ENCODE measurements at places on chromosomes 5 and 9. TPM values are rescaled to one million over a fixed set of nuclear protein-coding genes. Genes with fewer than 3 reads are reported as not detected.
A peak's percentile ranks its signal among the peaks of the same experiment; 100 is the strongest.

DNA sequence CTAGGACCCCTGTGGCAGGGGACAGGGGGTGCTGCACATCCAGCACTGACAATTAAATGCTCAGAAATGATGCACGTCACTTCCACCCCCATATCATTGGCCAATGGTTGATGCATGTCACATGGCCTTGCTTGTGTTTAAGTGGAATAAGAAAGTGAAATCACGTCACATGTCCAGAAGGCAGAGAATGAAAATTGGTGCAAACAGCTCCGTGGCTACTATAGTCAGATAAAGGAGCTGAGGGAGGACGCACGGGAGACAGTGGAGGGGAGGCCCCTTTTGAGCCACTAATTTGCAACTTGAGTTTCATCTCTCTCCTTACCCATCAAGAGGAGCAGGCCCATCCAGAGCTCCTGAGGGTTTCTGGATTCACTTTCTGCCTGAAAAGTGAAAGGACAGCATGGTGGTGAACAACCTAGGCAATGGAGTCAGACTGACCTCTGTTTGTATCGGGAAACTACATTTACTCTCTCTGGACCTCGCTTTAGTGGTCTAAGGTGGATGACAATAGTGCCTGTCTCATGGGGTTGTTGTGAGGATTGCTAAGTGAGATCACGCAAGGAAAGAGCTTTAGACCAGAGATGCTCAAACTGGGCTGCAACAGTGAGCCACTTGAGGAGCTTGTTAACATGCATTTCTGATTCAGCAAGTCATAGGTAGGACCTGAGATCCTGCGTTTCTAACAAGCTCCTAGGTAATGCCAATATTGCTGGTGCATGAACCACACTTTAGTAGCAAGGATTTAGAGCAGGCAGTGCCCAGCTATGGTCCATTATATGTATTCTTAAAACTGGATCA is 133.9 kb upstream of the ADRA1B start:
- no peak for DNase-seq

GRCh38 chr5:148509893-148510292 is 126.1 kb downstream of the FBXO38 start:
- DNase-seq, result no peak

- no peak for DNase-seq
These were observed 648.5 kb downstream of the BNC2 start for GRCh38 chr9:16221822-16222547.

- DNase-seq, result no peak
These were observed 12.2 kb downstream of the ZNF618 start for GRCh38 chr9:113888336-113888735.

DNA sequence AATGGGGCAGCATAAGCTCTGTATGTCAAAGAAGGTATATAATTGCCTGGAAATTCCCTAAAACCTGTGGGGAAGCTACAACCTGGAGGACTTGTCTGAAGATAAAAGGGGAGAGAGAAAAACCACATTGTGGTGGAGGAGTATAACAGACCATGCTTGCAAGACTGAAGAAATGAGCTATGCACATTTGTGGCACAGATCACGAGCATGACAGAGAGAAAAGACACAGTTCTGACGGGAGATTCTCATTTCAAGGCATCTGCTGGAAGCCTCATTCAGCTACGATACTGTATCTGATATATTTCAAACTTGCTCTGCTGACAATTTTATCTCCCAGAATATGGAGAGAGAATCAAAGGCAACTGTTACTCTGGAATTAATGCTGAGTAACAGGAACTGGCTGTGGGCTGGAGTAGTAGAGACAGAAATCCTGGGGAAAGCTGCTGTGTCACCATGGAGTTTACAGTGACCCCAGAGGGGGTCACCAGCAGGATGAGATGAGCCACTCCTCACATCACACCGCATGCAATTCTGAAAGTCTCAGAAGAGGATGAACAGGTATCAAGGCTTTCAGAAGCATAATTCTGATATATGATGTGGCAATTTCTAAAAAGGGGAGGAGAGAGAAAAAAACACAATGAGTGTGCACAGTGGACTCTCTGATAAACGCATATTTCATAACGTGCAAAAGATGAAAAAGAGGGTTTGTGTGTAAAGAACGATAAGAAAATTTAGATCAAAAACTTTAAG is 528.8 kb downstream of the IRX1 start:
- DNase-seq, result no peak

DNA sequence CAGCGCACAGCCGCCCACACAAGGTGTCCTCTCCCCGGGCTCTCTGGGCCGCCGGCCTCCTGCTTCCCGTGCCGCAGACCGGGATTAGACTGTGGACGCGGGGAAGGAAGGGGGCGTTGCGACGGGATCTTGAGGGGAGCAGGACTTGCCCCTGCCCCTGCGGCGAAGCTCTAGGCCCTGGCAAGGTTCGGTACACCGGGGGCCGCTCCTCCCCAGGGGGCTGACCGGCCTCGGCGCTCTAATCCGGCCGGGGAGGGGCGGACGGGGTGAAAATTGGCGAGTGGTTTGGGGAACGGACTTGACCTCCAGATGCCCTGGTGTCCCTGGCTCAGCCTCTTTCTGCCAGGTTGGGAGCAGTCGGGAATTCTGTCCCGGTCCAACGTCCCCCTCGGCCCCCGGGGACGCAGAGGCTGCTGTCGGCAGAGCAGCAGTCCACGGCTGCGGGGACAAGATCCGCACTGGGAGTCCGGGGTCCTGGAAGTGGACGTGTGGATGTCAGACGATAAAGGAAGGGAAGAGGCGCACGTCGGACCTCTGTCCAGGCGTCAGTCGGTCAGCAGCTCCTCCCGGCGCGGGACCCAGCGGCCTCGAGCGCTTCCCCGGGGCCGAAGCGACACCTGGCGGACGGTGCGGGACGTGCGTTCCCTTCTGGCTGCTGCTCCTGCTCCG is 1.9 kb upstream of the CNTFR start:
- peak; percentile 70 for DNase-seq

- DNase-seq, result no peak
These were observed 2.4 kb downstream of the SMIM15 start for GRCh38 chr5:61159836-61160235.

DNA sequence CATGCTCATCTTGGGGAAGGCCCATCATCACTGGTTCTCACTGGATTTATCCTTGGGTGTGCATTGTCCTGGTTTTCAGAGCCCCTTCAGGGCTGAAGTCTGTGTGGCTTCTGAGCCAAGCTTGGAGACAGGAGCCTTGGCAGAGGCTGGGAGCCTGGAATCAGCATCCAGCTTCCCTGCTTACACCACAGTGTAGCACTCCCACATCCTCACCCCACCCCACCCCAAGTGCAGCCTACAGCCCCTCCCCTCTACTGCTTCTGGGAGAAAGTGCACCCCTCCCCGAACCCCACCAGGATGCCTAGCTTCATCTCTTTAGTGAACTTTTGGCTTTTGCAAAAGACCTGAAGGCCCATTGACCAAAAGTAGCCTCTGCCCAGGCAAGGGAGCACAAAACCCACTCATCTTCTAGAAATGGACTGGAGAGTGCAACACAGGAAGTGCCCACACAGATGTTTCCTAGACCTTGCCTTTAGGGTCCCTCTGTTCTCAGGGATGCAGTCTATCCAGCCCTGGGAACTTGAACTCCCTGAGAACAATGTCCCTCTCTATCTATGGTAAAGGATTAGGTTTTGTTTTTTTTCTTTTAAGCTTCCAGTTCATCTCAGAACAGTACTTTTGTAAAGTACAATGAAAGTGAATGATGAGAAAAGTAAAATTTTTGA is 189.7 kb downstream of the PALM2AKAP2 start:
- DNase-seq, result no peak

DNA sequence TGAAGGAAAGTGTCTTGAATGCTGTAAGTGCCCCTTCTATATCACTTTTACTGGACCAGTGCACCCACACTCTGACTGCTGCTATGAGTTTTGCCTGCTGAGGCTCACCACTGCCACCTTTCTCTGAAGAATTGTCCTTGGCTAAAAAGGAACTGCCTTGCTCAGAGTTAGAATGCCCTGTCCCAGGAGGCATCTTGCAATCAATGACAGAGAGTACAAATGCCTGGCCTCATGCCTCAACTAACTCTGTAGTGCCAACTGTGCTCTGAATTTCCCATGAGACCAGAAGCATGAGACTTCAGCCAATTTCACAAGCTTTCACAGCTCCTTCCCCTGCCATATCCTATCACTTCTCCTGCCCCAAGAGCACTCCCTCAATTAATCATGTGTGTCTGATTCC is 569.7 kb downstream of the ZNF608 start:
- DNase-seq, result peak; percentile 10

GRCh38 chr9:134204991-134205578 is 40.7 kb upstream of the RNU6ATAC start:
- DNase-seq, result no peak

GRCh38 chr9:135476561-135477355 is 2.8 kb upstream of the PPP1R26 start:
- DNase-seq, result no peak

DNA sequence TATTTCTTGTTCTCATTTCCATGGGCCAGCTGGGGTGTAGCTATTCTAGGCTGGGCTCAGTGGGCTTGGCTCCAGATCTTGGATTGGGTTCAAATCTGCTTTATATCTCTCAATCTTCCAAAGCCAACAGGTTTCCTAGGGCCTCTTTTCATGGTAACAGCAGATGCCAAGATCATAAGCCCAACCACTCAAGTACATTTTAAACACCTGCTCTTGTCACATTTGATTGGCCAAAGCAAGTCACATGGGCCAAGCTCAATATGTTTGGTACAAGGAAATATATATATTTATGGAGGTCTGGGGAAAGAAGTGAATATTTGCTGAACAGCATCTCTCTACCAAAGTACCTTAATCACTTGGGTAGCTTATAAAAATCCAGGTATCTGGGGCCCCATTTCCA is 49.5 kb downstream of the MRRF start:
- DNase-seq, result no peak

- no peak for DNase-seq
These were observed 754.7 kb downstream of the DTWD2 start for GRCh38 chr5:118233606-118234005.

DNA sequence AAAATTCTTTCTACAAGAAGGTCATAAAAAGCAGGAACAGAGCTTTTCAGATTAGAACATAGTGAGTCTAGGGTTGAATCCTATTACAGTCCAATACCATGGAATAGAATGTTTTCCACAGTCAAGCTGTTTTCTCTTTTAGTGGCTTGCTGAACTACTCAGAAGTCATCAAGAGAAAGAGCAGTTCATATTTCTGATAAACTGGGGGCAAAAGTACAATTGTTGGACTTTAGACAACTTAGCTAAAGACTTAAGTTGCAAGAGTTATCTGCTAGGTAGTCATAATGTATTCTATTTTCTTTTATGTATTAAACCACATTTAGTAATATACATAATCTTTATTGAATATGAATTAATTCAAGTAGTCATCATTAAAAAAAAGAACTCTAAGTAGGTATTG is 233.1 kb upstream of the GRIA1 start:
- DNase-seq, result no peak

GRCh38 chr9:123923377-123923776 is 6.5 kb downstream of the DENND1A start:
- DNase-seq, result no peak

DNA sequence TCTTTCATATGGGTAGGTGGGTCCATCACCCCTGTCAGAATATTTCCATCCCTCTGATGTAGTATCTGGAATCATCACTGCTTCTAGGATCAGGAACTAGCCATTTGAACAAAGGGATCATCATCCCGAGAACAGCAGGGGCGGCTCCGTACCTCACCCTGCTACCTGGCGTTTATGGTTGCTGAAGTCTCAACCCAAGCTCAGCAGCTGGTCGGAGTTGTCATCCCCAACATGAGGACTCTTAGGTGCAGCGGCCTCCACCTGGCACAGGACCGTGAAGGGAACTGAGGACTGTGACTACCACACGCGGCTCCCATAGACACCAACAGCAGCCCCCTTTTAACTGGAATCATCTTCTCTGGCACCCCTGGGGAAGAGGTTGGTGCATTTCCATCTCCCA is 35.1 kb downstream of the ROR2 start:
- DNase-seq, result no peak

DNA sequence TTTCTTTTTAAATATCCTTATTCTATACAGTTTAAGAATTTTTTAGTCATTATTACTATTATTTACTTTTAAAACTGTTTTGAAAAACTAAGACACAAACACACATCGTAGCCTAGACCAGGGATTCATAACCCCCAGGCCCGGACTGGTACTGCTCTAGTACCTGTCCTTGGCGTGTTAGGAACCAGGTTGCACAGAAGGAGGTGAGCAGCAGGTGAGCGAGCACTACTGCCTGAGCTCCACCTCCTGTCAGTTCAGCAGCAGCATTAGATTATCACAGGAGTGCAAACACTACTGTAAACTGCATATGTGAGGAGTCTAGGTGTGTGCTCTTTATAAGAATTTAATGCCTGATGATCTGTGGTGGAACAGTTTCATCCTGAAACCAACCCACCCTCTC is 357.0 kb downstream of the PTPRD start:
- DNase-seq, result no peak

GRCh38 chr9:112917047-112917986 is 26.6 kb upstream of the SLC46A2 start:
- DNase-seq, result no peak

DNA sequence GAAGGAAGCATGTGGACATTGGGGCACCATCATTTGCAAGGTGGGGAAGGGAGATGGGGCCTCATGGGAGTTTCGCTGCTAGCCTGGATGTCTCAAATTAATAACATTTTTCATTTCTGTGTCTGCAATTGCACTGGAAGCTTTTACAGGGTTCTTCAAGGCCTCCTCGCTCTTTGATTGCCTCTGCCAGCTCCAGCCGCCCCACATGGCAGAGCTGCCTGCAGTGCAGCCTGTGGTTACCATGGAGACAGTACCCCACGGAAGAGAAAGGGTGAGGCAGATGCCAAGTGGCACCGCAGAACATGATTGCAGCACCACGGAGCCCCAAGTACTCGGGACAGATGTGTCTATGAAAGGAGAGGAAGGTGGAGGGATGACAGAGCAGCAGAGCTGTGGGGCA is 25.4 kb downstream of the CTNND2 start:
- no peak for DNase-seq

DNA sequence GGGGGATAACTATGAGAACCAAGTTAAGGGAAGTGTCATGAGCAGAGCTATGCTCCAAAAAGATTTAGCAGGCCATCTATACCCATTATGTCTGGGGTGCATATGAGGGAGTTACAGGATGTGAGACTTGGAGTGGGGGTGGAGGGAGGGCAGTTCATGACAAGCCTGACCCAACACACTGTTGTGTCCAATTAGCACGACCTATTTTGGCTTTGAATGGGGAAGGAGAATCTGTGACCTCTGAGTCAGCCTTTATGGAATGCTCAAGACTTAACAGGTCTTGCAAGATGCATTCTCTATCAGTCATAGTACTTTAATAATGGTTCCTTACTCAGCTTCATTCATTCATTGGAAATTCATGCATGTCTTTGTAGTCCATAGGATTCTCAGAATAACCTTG is 71.7 kb downstream of the GRIA1 start:
- DNase-seq, result no peak

Gene DAB2
- 4.6 TPM for total RNA-seq

Gene BTNL3
- under 0.01 TPM for total RNA-seq

Gene ZNF483
- 1.1 TPM for total RNA-seq

Gene PITX1
- under 0.01 TPM for total RNA-seq

Gene ADRA1B
- not detected for total RNA-seq

Gene HCN1
- under 0.01 TPM for total RNA-seq

Gene PCDHGB7
- 2.2 TPM for total RNA-seq

Gene SPINK13
- not detected for total RNA-seq

Gene SNCAIP
- 0.54 TPM for total RNA-seq

Gene PCDHB2
- 0.27 TPM for total RNA-seq

Gene SLC36A1
- 9.7 TPM for total RNA-seq
